SK-N-SH (cell line): ENCODE measurements at places on chromosomes 2 and 18.
A peak's percentile ranks its signal among the peaks of the same experiment; 100 is the strongest.

GRCh38 chr2:235955664-235956063, 212.5 kb downstream of the GBX2 start:
- DNase-seq: no peak

DNA sequence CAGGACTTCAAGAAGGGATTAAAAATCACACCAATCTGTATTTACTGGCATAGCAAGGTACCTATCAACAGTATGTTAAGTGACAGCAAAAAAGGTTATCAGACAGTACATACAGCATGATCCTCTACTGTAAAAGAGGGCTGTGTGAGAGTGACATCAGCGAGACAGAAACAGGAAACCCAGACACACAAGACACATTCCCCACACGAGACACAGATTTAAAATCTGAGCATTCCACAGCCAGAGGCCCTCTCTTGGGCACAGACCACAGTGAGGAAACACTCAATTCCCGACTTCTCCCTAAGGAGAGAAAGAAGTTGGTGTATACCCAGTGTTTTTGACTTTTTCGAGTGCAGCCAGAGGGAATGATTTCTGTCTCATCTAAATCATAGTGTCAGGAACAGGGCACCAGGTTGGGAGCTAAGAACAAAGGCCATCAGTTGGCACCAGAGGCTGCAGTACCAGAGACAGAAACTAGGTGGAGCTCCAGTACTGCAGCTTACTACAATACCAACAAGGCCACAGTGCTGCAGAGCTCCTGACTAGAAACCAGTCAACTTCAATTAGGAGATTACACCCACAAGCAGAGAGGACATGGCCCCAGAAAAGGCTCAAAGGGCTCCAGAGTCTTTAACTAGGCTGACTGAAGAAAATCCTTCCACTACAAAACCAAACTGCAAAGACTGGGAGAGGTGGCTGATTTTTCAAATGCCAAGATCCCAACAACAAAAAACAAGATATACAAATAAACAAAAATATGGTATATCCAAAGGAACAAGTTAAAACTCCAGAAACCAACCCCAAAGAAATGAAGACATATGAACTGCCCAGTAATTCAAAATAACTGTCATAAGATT, 41.0 kb downstream of the UNC50 start:
- peak; percentile 70 for DNase-seq

DNA sequence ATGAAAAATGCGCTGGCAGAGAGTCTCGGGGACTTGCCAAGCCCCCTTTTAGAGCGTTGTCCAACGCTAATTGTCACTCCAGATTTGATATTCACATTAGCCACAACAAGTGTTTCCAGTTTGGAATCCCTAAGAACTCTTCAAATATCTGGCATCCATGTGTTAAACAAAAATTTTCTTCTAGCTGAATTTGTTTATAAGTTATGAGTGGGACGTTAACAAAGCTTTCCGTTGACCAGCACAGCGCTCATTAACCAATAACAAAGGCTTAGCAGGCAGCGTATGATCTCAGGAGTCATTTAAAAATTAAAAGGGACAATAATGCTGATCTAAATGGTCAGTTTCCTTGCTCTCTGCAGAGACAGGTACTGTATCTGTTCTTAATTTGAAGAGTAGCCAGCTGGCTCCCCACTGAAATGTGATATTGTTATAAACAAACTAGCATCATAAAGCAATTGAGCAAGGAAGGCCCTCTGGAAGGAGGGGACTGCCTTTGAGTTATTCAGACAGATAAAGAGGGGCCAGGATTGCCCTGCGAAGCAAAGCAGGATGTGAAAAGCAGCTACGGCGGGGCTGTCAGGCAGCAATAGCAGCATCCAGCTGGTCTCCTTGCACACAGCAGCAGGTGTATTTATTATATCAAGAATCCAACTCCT, 337.2 kb upstream of the SALL3 start:
- DNase-seq: no peak

DNA sequence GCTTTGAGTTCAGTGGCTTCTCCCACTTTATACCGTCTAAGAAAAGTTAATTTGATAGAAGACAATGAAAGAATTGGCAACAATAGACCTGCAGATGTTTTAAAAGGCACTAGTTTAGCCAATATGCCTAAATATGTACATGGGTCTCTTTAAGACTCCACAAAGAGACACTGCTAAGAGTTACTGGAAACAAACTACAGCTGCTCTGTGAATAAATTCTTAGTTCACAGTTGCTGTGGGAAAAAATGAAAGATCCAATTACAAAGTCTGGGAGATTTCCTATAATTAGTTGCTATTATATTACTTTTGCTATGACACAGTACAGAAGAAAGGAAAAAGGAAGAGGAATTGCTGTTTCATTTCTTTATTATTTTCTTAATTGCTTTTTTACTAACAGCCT, 34.3 kb downstream of the SCN9A start:
- no peak for DNase-seq

DNA sequence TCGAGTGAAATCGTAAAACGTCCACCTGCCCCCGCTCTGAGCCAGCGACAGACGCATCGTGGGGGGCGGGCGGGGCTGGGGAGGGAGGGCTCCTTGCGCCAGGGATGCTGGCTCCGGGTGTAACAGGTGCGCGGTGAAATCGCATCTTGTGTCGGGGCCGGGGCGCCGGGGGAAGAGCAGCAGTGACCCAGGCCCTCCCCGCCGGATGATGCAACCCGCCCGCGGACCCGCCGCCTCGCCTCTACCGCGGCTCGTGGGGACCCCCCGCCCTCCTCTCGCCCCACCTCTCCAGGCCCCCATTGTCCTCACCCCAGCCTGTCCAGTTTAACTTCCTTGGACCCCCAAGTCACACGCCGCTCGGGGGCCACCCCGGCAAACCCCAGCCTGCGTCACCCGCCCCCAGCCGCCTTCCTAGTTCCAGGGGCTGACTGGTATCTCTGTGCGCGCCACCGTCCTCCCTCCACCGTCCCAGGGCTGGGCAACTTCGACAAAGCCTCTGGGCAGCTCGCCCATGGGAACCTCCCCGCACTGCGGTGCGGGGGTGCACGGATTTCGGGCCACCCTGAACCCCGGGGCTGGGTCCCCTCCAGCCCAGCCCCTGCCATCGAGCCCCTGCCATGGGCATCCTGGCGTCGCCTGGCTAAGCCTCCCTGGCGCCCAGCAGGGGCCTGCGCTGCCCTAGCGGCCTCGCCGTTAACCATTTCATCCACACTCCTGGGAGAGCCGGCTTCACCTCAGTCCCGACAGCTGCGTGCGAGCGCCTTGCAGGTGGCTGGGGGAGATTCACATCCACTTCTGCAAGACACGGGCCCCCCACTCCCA, 799 bp upstream of the KIF1A start:
- peak; percentile 78 for DNase-seq

- no peak for DNase-seq
Measured at GRCh38 chr2:163441603-163442002, 294.2 kb downstream of the FIGN start.

DNA sequence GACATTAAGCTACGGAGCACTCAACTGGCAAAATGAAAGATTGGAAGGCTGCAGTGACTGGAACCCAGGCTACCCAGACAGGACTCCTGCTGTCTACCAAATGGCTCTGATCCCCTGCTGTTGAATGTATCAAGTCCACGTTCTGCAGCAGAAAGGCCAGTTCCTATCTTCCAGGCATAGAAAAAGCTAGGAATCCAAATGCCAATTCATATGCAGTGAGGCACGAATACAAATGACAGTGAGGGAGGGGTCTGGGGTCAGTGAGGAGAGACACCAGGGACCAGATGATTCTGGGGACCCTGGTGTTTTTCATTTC, 5.3 kb downstream of the NRP2 start:
- no peak for DNase-seq

- DNase-seq: no peak
Measured at GRCh38 chr2:62038975-62039771, 133.7 kb downstream of the COMMD1 start.

DNA sequence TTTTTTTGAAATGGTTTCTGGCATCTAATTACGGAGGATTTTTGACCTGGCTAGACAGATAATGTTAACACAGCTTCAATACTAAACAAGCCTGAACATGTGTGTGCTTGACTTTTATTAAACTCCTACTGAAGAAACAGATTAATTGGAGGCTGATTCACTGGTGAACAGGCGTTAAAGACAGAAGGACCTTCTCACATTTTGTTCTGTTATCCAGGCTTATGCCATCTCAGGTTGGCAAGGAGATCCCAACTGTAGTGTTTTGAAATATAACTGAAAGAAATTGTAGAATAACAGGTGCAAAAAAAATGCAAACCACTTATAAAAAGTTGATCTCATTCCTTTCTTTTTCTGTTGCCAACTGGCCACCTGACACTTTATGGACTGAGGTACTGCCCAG, 269.6 kb downstream of the ARHGAP15 start:
- DNase-seq: no peak

- DNase-seq: no peak
Measured at GRCh38 chr2:240759459-240759858, 60.6 kb downstream of the KIF1A start.

- DNase-seq: no peak
Measured at GRCh38 chr2:77017355-77017745, 504.8 kb downstream of the LRRTM4 start.

GRCh38 chr2:193542762-193543161, 1348.0 kb upstream of the TMEFF2 start:
- DNase-seq: no peak

- DNase-seq: no peak
Measured at GRCh38 chr18:39660141-39660540, 2094.5 kb upstream of the CELF4 start.

GRCh38 chr18:26777351-26778053, 88.0 kb downstream of the AQP4 start:
- no peak for DNase-seq

DNA sequence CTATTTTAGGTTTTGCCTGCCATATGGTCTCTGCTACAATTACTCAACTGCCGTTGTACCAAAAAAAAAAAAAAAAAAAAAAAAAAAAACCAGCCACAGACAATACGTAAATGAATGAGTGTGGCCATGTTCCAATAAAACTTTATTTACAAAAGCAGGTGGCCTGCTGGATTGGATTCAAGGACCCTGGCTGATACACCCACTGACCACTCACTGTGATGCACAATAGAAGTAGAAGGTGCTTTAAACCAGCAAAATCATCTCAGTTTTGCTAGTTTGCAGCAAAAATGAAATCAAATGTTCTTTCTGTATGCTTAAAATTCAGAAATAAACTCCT, 137.4 kb downstream of the AKAIN1 start:
- DNase-seq: no peak

DNA sequence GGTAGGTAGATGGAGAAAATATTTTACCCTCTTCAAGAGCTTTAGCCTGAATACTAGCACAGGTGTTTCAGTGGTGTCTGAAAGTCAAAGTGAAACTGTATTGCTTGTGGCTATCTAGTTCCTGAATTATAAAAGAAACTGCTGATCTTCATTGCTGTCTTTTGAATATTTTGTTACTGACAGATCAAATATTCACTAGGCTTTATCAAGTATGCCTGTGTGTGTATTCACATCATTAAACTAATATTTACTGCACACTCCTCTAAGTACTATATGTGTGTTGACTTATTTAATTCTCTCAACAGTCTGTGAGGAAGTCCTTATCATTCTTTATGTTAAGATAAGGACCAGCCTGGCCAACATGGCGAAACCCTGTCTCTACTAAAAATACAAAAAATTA, 139.6 kb downstream of the SOCS6 start:
- no peak for DNase-seq
